ENCODE measurements at places on chromosomes 7 and 10.

DNA sequence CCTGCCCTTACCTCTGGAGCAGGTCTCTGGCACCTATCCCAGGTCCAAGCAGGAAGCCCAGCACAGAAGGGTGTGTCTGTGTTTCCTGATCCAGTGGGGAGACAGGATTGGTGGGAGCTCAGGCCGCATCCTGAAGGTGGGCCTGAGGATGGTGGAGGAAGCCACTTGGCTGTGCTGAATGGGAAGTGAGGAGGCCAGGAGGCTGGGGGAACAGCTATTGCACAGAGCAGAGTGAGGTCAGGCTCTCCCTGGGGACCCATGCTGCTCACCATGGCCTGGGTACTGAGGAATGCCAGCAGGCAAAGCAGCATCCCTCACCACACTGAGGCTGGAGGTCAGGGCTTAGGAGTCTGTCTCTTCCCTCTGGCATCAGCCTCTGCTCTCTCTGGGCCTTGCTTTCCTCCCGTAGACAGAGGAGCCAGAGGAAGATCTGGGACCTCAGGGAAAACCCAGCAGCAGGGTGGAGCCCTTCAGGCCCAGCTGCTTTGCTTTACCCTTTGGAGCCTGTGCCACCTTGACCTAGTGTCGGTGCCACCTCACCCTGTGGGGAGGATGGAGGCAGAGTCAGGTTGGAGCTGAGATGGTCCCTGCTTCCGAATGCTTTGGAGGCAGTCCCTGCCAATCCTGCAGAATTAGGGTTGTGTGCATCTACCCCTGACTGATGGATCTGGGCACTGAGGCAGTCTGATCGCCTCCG lies 39.0 kb downstream of the CDH23 start:
- DNase-seq: no peak

DNA sequence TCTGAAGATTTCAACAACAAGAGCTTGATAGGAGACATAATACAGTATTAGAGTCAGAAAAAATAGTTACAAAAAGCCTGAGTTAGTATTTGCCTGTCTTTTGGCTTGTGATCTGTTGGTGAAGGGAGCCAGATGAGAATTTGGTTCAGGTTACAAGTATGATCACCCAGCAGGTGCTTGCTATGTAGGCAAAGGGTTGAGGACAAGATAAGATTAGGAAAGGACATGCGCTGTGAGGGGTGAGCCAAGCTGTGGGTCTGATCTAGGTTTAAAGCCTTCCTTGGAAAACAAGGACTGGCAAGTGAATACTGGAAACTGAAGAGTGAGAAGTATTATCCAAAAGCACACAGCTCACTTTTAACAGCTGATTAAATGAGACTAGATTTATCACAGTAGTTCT lies 28.7 kb upstream of the CD36 start:
- no peak for DNase-seq

DNA sequence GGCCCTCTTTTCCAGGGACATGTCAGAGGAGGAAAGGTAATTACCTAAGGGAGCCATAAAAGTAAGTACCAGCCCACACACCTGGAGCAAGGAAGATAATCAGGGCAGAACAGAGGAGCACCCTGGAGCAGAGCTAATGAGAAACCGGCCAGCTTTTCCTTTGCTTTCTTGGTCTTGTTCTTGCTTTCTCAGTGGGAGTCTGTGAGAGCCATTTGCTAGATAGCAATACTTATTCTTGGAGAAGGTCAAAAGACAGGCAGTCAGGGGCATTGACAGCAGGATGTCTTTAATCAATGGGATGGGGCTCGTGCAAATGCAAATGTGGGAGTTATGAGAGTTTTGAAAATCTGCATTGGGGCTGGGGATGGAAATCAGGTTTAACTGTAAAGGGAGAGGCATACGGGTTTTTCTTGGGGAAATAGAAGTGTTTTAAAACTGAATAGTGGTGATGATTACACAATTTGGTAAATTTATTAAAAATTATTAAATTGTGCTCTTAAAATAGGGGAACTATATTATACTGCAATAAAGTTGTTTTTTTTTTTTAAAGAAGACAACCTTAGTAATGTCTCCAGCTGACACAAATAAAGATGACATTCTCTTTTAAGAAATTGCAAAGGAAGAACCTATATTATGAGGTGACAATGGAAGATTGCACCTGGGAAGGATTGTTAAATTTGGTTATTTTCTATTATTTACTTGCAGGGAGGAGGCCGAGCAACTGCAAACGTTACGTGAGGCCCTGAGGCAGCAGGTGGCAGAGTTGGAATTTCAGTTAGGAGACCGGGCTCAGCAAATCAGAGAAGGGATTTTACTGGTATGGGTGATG lies 35.6 kb upstream of the PPP1R17 start:
- DNase-seq: no peak

GRCh38 chr7:47338026-47338425 lies 243.9 kb downstream of the TNS3 start:
- no peak for DNase-seq

DNA sequence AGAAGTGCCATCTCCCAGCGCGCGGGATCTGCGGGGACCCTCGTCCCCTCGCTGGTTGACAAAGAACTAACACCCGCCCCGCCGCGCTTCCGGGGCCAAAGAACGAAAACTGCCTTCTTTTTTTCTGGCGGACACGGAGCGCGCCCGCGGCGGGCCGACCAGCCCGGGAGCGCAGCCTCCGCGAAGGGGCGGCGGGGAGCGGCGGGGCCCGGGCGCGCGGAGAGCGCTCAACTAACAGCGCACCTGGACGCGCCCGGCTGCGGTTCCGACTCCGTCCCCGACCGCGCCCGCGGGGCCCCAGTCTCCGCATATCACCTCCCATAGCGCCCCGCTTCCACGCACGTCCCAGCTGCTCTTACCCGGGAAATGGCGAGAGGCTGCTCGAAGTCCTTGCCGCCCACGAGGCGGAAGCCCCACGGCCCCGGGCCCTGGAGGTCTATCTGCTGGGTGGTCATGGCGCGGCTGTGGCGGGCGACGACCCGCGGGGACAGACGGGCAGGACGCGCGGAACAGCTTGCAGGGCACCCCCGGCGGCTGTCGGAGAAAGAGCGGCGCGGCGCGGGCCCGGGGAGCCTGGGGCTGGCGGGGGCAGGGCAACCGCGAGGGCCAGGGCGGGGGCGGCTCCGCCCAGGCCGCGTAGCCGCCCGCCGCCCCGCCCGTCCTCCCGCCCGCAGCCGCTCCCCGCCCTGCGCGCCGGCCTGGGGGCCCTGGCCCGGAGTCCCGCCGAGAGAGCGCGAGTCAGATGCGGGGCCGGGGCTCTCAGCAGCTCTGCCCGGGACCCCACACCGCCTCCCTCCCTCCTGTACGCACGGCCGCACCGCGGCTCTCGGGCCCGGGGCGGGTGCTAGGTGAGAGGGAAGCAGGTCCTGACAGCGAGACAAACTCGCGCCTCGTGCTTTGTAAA lies at the start of gene PDLIM1:
Gene PDLIM1 (minus strand): TSS at position 543 of the 904 bp plus-strand sequence. CDS start 88 bp downstream, at position 455.
- peak; percentile 16 for DNase-seq

DNA sequence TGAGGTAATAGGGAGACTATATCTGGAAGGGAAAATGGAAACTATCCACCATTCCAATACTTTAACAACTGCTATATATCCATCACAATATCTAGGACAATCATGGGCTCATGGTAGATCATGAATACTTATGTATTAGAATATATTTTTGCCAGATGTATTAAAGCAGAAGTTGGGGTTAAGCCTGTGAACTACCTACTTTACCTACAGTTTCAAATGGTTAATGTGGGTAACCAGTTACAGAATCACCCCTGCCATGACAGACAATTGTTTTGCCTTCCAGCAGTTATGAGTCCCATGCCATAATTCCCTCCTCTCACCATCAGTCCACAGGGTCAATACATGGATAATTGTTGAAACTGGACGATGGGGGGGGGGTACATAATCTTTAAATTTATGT lies 29.9 kb upstream of the RAPGEF5 start:
- no peak for DNase-seq

DNA sequence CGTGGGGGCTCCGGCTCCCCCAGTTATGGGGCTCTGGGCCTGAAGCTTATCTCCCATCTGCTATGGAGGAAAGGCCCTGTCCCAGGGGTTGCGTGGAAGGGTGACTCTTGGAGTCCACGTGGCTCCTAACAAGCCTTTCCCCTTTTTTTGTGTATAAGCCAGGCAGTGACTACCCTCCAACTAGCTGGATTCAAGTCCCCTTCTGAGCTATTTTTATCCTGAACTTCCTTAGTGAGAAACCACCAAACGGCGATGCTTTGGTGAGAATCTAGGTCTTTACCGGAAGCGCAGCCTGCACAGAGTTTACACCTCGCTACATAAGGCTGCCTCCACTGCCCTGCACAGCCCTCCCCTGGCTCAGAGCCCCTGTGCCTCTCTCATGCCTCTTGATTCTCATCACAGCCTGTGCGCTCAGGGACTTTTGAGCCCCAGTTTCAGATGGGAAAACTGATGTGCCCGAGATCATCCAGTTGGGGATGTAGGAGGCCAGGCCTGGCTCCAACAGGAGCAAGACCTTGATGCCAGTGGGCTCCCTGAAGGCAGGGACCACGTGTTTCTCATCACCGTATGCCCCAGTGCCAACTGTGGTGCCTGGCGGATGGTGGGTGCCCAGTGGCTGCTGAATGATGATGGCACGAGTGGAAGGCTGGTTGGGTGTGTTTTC lies 102.3 kb upstream of the PPIF start:
- DNase-seq: peak; percentile 60

GRCh38 chr7:148931470-148931869 lies 47.4 kb upstream of the EZH2 start:
- DNase-seq: no peak

GRCh38 chr7:11208883-11209465 lies 235.3 kb downstream of the PHF14 start:
- no peak for DNase-seq

DNA sequence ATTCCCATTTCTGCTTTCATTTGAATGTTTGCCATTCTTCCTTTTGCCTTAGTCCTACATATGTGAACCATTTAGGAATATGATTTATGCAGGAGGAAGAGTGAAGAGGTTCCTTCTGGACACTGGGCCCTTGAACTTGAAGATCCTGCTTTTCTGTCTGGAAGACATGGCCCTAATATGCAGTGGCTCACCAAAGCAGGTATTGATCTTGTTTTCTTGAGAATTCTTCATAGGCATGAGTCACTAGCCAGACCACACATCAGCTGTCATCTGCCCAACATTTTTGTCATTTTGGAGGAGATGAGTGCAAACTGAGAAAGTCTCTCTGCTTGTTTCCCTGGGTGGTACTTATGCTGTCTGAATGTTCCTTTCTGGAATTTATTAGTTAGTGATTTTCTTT lies 382.6 kb downstream of the LRMDA start:
- DNase-seq: no peak

- DNase-seq: no peak
Measured at GRCh38 chr10:43862756-43863155, 214.1 kb upstream of the ZNF32 start.

DNA sequence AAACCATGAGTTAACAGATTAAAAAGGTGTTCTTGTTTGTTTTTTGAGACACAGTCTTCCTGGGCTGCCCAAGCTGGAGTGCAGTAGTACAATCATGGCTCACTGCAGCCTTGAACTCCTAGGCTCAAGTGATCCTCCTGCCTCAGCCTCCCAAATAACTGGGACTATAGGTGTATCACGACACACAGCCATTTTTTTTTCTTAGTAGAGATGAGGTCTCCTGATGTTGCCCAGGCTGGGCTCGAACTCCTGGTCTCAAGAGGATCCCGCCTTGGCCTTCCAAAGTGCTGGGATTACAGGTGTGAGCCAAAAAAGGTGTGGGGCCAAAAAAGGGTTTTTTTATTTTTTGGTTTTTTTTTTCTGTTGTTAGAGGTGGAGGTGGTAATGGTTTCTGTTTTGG lies 29.3 kb downstream of the KMT2C start:
- DNase-seq: no peak

- no peak for DNase-seq
Measured at GRCh38 chr10:115710136-115710535, 562.9 kb downstream of the GFRA1 start.

- no peak for DNase-seq
Measured at GRCh38 chr7:134811765-134812164, 32.3 kb downstream of the CALD1 start.

GRCh38 chr10:78925275-78925674 lies 143.5 kb upstream of the ZMIZ1 start:
- no peak for DNase-seq

- peak; percentile 35 for DNase-seq
Measured at GRCh38 chr10:129030996-129031843, 435.8 kb upstream of the MGMT start.

DNA sequence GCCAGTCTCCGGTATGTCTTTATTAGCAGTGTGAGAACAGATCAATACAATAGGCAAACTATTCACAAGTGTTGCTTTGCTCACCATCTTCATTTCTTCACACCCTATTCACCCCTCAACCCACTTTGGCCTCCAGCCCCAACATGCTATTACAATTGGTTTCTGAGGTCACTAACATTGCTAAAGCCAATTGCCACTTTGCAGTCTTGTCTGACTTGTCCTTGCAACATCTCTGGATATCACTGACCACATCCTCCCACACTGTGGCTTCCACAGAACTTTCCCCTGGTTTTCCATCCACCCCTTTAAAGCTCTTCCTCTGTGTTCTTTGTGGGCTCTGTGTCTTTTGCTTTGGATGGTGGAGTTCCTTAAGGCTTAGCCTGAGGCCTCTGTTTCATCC lies 5.2 kb upstream of the APBB1IP start:
- no peak for DNase-seq

- peak; percentile 12 for DNase-seq
Measured at GRCh38 chr10:103816431-103816830, 38.9 kb downstream of the SH3PXD2A start.
